ENCODE measurements at places on chromosomes 1 and 21.

DNA sequence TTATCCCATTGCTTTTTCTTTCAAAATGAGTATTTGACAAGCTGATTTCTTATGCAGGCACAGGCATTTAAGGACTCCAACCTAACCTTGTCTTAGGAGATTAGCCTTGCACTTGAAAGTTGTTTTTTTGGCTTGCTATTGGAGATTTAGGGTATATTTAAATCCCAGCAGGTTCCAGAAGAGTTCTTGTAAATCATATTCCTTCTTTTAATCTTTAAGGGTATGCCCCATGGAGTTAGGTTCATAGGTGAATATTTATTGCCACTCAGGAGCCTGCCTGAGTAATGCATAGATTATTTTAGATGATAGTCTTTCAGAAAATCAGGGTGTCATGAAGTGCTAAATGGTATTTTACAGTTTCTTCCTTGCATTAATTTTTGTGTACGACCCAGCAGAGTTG lies 146.5 kb downstream of the PATJ start:
- no peak for DNase-seq

- DNase-seq: no peak
These were observed 44.1 kb upstream of the DOCK7 start for GRCh38 chr1:62732331-62732730.

DNA sequence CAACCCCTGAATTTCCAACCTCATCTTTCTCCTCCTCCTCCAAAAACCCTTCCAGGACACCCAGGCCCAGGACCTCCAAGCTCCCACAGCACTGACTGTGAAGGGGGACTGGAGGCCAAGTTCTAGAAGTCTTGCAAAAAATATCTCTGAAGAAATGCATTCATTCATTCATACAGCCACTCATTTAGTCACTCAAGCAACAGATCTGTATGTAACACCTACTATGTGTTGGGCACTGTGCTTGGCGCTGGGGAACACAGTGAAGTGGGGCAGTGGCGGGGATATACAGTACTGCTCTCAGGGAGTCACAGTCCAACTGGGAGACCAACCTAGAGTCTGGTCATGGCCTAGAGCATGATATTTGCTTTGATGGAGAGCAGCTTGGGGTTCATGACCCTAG lies 15.3 kb upstream of the TNFRSF1B start:
- no peak for DNase-seq

DNA sequence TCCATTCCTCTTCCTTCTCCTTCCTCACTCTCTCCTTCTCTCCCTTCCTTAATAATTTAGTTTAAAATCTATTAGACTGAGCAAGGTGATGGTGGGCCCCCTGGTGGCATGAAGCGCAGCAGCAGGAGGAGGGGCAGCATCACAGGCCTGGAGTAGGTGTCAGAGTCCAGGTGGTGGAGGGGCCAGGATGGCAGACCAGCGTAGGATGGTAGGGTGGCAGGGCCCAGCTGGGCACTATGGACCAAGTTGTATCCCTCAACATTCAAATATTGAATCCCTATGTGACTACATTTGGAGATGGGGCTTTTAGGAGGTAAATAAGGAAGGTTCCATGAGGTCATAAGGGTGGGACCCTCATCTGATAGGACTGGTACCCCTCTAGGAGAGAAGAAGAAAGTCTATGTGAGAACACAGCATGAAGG lies 61.0 kb downstream of the WDR4 start:
- DNase-seq: no peak

DNA sequence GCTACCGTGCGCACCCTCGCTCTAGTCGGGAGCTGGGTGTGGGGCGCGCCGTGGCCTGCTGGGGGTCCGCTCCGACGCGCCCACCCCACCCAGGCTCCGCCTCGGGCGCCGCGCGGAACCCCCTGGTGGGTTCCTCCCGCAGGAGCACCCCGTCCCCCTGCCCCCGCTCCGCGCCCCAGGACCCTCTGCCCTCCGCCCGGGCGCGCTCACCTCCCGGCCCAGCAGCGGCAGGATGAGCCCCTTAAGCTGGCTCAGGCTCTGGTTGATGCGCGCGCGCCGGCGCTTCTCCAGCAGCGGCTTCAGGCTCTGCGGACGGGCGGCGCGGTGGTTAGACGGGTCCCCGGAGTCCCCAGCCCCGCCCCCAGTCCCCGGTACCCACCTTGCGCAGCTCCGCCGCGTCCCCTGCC lies 319 bp downstream of the HES2 start:
- DNase-seq: no peak

GRCh38 chr1:87064986-87065385 lies 150.6 kb downstream of the HS2ST1 start:
- no peak for DNase-seq

- DNase-seq: no peak
These were observed 176.6 kb downstream of the GRIK3 start for GRCh38 chr1:36857754-36858153.

DNA sequence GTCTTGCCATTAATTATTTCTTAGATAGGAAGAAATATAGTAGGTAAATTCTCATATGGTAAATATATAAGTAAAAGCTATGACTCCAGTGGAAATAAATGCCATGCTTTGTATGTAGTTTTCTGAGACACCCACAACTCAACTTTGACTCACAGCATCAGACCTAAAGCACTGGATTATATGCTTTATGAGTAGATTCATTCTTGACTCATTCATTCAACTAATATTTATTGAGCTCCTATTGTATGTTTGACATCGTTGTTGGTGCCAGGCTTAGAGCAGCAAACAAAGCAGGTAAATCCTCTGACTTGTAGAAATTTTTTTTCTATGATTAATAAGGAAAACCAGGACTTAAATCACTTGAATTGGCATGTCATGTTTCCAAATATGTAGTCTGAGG lies 211.4 kb downstream of the PTPRC start:
- no peak for DNase-seq

GRCh38 chr1:27569506-27570291 lies 34.2 kb downstream of the AHDC1 start:
- DNase-seq: no peak

DNA sequence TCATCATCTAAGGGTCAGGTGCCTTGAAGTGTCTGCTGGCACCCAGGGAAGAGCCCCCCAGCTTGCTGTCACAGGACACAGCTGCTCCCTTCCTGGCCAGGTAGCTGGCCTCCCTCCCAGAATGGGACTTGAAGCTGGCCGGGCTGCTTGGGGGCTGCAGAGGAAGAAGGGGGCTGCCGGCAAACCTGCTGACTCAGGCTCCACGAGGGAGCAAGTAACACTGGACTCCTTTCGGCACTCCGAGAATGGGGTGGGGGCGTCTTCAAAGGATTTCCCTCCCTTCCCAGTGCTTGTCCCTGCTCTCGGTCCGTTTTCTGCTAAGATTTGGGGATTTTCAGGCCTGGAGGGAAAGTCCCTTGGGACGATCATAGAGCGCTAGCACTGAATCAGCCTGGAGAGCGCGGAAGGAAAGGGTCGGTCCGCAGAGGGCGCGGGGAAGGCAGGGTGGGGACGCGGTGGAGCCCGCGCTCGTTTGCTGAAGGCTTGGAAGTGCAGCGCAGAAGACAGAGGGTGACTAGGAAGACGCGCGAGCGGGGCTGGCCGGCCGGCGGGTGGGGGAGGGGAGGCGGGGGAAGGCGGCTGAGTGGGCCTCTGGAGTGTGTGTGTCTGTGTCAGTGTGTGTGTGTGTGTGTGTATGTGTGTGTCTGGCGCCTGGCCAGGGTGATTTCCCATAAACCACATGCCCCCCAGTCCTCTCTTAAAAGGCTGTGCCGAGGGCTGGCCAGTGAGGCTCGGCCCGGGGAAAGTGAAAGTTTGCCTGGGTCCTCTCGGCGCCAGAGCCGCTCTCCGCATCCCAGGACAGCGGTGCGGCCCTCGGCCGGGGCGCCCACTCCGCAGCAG lies at the start of gene CSF1:
CSF1 (plus strand) TSS at position 727 of the 840 bp plus-strand sequence. CDS start 175 bp downstream, outside the sequence.
- peak; percentile 84 for DNase-seq

DNA sequence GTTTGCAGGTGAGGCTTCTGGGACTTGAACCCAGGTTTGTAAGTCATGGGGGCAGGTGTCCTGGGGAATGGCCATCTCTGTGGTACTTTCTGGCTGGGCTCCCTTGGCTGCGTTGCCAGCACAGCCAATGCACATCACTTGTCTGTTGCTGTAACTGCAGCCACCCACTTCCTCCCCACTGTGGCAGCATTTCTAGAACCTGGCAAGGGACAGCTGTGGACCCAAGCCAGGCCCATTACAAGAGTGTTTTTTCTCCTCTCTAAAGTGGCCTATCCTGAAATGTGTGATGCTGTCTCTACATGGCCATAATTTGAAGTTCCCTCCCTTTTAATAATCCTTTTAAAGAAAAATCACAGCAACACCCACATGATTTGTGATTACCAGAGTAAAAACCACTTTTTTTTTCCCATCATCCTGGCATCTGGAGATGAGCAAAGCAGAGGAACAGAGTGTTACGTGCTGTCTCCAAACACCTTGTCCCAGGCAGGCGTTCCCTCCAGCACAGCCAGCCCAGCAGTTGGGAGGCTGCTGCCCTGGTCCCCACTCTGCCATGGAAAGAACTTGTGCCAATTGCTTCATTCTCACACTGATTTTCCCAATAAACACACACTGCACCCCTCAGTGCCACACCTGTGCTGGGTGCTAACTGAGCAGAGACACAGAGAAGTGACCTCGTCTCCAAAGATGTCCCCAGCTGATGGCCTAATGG lies 360.6 kb upstream of the USP24 start:
- DNase-seq: peak; percentile 39

DNA sequence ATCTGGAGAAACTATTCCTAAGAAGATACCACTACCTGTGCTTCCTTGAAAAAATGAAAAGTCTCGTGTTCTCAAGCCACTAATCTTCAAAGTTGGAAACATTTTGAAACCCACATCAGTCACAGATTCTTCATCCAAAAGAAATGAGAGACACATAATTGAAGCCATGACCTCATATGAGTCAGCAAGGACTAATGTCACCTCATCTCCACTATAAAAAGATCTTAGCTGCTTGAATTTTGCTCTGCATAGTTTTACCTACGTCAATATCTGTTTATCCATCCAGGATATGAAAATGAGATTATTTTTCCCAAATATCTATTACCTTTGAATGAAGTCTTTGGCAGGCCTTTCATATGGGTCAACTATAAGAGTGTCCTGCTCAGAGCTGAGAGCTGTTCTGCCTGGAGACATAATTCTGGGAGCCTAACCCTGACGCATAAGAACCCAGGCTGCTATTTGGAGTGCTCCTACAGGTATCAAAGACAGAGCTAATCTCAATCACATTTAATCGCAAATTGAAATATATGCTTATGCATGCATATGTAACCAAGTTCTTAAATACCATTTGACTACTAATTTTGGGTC lies 312.5 kb upstream of the PKN2 start:
- DNase-seq: no peak

GRCh38 chr21:38234395-38235142 lies 22.2 kb upstream of the KCNJ15 start:
- DNase-seq: no peak

DNA sequence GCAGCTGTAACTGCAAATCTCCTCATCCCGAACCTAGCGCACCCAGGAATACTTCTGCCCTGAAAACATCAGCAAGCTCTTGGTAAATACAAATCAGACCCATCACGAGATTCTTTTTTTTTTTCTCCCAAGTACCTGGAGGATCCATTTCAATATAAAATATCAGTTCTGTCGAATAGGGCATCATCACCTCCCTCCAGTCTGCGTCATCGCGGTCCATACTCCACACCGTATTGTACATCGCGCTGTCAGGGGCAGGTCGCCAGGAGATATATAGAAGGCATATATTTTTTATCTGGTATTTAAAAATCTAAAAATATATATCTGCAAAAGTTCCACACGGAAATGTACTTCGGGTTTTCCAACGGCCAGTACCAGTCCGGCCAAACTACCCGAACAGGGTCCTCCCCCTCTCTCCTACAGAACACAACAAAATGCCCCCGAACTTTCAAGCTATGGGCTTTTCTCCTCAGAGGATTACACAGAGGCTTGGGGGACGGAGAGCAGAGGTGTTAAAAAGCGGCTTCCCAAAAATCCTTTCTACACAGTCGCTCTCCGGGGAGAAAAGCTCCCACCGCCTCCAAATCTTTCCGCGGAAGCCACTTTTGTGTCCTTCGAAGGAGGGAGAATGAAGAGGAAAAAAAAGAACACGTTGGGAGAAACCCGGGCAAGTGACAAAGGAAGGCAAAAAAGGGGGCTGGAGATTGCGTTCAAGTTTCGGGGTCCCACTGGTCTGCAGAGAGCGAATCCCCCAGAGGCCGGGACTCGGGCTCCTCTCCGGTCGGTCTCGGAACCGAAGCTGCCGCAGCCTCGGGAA lies 509 bp downstream of the PIK3R3 start:
- no peak for DNase-seq

GRCh38 chr1:235919833-235920441 lies 53.2 kb upstream of the LYST start:
- no peak for DNase-seq

- no peak for DNase-seq
These were observed 90.2 kb upstream of the LPGAT1 start for GRCh38 chr1:211920602-211921226.

- DNase-seq: no peak
These were observed 103.0 kb downstream of the KIAA0319L start for GRCh38 chr1:35454176-35454575.

DNA sequence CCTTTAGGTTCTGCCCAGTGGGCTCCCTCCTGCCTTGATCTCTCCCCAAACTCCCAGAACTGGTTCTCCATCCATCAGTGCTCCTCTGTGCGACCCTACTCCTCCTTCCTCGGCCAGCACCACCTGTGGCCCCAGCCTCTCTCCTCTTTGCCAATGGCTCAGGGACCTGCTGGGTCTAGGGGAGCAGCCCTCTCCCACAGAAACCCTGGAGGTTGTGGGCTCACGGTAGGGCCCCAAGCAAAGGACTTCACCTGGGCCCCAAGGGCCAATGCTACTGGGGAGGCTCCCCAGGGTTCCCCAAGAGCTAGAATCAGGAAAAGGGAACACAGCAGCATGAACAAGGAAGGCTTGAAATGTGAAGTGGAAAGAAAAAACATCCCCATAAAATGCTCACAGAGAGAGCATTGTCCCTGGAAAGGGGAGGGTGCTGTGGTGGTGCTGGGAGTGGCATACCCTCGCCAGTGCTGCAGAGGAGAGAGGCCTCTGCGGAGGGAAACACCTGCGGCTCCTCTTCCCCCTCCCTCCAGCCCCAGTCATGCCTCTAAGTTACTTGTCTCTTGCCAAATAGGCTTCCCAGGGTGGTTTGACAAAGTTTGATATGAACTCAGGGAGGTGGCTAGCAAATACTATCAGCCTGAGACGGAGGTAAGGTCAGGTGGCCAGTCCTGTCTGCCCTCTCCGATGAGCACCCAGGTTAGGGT lies 2.5 kb downstream of the TMEM63A start:
- DNase-seq: no peak

DNA sequence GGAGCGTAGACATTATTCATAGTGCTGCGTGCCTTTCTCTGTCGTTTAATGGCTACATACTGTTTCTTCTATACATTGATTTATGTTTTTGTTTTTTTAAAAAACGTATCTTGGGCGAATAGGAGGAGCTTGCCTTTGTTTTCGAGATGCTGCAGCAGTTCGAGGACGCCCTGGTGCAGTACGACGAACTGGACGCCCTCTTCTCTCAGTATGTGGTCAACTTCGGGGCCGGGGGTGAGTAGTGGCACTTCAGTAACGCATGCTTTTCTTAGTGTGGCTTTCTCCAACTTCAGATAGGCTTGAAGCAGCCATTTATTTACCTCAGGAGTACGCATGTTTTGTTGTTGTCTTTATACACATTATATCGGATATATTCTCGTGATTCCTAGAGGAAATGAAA lies 46.9 kb downstream of the TRAPPC10 start:
- DNase-seq: no peak

All from frontal cortex (tissue), 4 donors.